CD4-positive, alpha-beta T cell treated with Interferon alpha-2 for 1 hour (primary cell): ENCODE measurements at places on chromosomes 13 and 19.

- DNase-seq = no peak
Measured at GRCh38 chr19:17312189-17313113, 3.1 kb downstream of the DDA1 start.

DNA sequence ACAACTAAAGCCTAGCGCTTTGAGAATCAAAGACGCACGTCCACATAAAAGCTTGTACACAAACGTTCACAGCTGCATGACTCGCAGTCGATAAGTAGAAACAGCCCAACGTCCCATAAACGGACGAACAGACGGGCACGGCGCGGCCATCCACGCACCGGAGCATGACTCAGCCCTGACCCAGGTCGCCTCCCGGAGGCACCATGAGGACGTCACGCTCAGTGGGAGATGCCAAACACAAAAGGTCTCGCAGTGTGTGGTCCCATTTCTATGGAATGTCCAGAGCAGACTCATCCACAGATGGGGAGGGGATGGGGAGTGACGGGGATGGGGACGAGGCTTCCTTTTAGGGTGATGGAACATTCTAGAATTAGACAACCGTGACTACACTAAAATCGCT is 9.4 kb downstream of the POLRMT start:
- DNase-seq = no peak

DNA sequence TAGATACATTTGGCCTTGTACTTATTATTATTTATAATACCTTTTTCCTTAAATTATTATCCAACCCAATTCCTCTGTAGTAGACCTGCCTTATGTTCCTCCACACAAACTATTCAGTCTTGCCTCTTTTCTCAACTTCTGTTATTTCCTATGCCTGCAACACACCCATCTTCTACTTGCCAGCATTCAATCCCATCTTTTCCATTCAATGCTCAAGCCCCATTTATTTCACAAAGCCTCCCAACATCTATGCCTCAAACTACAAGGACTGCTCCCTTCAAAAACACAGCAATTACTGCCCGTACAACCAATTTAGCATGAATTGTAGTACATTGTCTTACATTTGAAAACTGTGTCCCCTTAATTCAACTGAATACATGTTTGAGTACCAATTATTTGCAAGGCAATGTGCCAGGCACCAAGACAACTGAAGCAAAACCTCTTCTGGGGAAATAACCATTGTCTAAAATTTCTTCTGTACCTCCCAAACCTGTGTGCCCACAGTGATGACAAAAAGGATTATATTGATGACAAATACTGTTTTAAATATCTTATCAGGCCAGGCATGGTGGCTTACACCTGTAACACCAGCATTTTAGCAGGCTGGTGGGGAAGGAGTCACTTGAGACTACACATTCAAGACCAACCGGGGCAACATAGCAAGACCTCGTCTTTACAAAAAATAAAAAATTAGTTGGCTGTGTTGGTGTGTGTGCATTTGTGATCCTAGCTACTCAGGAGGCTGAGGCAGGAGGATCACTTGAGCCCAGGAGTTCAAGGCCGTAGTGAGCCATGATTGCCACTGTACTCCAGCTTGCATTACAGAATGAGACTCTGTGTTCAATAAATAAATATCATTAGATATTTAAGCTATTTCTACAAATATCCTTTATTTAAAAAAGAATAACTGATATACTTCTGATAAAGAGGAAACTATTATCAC is 35.1 kb downstream of the ELF1 start:
- peak; percentile 72 for DNase-seq

- no peak for DNase-seq
Measured at GRCh38 chr13:25966086-25966485, 85.7 kb downstream of the SHISA2 start.

DNA sequence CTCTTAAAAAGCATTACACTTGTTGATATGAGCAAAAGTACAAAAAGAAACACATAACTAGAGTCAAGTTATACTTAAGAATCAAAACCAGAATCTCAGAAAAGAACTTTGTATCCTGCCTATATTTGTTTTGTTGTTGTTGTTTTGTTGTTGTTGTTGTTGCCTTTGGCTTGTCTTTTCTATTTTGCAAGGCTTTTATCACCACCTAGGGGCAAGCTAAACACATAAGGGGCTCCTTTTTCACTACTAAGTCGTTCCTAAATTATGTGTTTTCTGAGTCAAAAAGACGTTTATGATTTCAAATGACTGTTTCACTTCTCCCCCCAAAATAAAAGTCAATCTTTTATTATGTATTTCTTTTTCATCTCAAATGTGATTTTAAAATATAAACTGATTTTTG is 250.2 kb downstream of the RBM26 start:
- no peak for DNase-seq

DNA sequence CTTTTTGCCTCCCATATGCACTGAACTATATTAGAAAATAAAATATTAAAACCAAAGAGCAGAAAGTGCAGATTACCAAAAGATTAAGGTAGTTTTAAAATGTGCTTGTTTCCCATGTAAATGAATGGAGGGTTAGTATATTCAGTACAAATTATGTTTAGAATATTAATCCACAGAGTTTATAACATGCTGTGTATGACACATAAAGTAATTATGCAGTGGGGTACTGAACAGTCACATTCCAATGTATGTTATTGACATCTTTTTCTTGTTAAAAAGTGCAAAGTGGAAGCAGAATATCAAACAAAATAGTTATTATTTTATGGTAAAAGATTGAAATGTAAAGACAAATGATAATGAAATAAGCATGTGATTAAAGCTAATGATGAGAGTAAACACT is 79.3 kb downstream of the GPC6 start:
- DNase-seq = no peak

DNA sequence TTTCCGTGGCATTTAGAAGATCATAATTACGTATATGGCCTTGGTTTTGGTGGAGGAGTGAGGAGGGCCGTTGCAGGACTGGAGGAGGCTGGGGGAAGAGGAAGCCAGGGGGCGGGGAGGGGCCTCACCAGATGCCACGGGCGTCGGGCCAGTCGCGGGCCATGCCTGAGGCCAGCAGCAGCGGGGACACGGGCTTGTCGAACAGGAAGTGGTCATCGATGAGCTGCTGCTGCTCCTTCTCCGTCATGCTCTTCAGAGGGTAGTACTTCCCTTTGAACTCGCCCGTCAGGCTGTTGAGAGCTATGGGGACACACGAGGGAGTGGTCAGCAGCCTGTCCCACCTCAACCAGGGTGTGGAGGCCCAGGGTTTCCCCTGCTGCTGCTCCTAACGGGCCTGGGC is 11.1 kb downstream of the CKM start:
- peak; percentile 22 for DNase-seq

DNA sequence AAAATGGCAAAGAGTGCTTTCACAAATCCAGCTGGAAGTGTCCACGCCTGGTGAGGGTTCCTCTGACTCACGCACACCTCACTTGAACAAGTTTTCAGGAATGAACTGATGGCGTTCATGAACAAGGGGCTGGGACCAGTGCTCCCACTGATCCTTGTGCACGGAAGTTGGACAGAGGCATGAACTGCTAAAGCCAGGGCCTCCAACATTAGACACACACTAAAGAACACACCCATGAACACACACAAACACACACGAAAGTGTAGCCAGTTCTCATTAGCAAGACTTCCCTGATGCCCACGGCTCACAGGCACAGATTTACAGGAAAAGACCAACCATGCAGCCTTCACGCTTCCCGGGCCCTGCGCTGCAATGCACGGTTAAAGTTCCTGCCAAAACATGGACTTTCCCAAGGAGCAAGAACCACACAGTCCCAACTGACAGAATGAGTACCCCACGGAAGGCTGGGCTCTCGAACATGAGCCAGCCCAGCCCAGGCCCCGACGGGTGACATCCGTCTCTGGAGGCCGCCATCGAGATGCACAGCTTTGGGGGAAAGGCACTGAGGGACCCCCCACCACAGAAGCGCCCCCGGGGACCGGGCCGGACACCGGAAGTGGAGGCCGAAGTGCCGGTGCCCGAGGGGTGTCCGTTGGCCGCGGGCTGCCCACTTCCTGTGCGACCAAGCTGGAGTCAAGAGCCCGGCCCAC is 808 bp downstream of the DNMT1 start:
- DNase-seq = no peak

DNA sequence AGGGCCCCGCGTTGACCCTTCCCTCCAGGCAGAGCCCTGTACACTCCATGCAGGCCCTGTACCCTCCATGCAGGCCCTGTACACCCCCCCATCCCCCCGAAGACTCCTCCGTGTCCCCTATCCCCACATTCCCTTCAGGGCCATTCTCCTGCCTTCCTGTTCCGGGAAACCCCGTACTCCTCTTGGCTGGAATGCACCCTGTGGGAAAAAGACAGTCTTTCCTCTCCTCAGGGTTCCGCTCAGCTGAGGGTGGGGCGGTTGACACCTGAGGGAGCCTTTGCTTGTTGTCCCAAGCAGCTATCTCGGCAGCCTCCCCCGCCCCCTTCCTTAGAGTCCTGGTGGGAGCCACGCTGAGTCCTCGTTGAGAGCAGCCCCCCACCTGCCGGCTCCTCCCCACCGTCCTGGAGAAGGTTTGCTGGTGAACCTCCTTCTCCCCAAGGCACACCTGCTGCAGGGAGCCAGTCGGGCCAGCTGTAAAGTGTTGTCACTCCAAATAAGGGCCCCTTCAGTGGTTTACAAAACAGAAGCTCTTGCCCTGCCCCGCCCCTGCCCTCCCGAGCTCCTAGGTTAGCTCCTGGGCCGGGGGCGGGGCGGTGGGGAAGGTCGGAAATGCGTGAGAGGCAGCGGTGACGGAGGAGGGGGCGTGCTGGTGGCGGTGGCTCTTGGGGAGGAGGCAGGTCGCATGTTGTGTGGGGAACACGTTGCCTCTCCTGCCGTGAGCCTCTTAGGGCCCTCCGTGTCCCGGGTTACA is 1.5 kb downstream of the GNA11 start:
- peak; percentile 69 for DNase-seq

GRCh38 chr19:16588824-16589577 is 16.8 kb upstream of the SLC35E1 start:
- DNase-seq = no peak

GRCh38 chr19:32580901-32581704 is at the start of gene PDCD5:
Gene PDCD5 (plus strand): TSS chr19:32581190. CDS start chr19:32581262, 72 bp downstream.
- peak; percentile 98 for DNase-seq

DNA sequence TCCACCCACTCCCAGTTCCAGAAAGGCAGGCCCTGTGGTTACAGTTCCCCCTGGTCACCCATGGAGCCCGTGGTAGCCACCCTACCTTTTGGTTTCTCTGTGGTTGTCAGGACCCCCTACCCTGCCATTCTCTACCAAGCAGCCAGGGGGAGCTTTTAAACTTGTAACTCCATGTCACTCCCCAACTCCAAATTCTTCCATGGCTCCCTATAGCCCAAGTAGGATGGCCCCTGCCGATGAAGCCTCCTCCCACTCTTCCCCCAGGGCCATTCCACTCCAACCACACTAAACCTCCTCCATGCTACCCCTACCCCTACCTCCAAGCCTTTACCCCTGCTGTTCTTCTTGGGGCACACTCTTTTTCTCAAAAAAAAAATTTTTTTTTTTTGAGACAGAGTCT is 2.2 kb downstream of the S1PR2 start:
- peak; percentile 46 for DNase-seq

- no peak for DNase-seq
Measured at GRCh38 chr19:56765137-56765536, 75.4 kb downstream of the PEG3 start.

DNA sequence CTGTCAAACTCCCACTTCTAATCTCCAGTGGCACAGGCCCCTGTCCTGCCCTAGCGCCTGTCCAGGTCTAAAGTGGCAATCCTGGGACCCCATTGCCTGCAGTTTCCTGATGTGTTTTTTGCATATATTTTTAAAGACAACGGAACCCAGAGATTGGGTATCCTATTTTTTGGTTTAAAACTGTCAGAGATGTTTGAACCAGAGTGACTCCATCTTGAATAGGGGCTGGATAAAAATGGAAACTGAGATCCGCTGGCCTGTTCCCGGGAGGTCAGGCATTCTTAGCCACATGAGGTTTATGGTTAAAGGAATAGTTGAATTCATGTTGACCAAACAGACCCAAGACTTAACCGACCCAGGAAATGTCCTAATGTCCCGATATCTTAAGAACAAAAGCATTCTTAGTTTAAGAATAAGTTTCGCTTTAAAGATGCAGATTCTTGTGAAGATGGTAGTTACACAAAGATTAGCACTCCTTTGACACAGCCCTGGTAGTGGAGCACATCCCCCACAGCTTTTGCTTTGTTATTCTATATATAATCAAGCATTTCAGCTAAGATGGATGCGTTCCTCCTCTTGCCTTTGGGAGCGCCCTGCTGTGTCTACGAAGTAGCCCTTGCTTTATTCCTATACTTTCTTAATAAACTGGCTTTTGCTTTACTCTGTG is 332.1 kb downstream of the UQCRFS1 start:
- no peak for DNase-seq

- DNase-seq = peak; percentile 89
Measured at GRCh38 chr19:50357178-50358100, 8.0 kb downstream of the NAPSA start.

GRCh38 chr19:42185277-42185676 is 32.2 kb downstream of the DEDD2 start:
- peak; percentile 66 for DNase-seq

GRCh38 chr13:39132286-39133230 is 94.3 kb downstream of the NHLRC3 start:
- no peak for DNase-seq

DNA sequence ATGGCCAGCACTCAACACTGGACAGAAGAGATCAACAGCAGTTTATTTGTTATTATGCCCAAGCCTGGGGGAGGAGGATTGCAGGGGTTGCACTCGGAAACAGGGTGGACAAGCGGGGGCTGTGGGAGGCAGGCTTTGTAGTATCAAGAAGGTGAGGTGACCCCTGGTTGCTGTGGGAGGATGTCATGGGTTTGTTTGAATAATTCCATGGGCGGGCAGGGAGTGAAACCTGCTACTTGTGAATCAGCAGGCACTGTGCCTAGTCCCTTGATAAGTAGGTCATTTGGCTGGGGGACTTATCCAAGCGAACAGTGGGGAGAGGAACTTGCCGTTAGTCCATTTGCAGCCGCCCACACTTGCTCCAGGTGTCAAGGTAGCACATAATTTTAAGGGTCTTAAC is 84.4 kb upstream of the KCTD15 start:
- no peak for DNase-seq

DNA sequence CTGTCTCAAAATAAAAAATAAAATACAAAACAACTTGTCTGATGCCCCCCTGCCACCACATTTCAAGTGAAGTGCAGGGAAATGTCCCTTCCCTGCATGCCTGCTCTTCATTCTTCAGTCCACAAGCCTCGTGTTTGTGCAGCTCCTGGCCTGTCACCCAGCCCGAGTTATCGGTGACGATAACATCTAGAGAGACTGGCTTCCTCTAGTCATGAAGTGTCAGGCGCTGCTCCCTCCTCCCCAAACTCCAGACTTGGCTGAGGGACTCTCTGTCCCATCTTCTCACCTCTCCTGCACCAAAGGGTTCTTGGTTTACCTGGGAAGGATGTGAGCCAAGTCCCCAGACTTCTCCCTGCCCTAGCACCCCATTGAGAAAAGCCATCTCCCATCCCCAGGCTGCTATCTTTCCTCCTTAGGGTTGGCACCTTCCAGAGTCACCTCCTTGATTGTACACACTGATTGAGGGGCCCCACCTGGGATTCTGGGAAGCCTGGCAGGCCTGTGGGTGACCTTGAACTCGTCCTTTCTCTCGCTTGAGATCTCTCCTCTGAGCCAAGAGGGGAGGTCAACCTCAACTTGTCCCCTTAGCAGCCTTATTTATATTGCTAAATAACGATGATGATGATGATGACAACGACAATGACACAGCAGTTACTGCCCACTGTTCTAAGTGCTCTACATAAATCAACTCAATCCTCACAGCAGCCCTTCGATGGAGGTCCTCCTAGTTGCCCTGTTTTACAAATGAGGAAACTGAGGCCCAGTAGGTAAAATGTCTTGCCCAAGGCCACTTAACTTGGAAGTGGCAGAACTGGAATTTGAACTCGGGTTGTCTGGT is 13.1 kb upstream of the PLAUR start:
- DNase-seq = no peak

GRCh38 chr19:39131255-39131755 is 5.7 kb downstream of the PAK4 start:
- no peak for DNase-seq
